Cortex of kidney (tissue), 1 donor: ENCODE measurements at places on chromosomes 16 and 17.

DNA sequence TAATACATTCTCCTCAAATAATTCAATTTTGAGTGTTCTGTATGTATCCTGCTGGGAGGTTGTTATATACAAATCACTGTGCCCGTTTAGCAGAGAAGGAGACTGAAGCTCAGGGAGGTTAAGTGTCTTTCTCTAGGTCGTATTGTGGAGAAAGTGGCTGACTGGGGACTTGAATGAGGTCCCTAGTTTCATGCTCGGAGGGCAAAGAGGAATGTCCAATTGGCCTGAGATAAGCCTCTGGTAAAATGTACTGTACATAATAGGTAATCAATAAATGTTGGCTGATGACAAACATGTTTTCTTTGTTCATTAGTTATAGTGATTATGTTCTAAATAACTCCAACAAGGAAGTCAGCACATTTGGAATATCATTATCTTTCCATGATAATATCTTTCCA, 442.6 kb downstream of the UTP18 start:
- no peak for DNase-seq

DNA sequence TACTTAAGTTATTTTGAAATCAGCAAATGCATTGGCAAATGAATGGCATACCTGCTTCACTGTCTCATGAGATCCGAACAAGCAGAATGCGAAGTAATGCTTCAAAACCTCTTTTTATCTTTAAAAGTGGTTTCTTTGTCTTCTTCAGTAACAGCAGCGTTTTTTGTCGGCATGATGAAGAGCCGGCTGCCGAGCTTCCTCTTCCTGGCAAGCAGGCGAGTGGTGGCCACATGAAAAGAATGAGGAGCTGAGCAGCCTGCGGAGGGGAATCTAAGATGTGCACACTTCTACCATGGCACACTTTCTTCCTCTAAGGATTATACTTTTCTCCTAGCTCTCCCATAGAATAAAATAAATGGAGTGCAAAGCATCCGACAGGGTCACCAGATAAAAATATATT, 42.4 kb upstream of the AKTIP start:
- DNase-seq, result no peak

DNA sequence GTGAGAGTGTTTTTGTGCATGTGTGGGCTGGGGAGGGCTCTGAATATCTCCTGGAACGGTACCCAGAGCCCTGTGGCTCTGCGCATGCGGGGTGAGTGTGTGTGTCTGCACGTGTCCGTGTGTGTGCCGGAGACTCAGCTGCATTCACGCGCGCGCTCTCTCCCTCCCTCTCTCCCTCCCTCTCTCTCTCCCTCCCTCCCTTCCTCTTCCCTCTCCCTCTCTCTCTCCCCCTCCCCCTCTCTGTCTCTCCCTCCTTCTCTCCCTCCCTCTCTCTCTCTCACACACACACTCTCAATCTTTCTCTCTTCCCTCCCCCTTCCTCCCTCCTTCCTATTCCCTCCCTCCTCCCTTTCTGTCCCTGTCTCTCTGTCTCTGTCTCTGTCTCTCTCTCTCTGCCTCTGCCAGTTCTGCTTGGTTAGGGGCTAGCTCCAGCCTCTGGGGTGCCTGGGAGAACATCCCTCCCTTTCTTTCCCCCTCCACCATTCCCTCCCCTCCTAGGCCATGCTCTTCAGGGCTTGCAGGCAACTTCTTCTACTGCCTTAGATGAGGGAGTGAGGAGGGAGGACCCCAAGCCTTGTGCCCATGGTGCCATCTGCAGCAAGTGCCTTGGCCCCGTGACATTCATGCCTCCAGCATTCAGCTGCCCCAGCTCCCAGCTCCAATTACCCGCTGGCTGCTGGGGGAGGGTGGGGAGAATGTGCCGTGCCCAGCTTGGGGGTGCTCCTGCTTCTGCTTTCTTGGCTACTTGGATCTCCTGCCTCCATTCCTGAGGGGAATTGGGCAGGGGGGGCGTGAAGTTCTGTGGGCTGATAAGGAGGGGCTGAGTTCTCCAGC, 6.4 kb downstream of the THRA start:
- no peak for DNase-seq

DNA sequence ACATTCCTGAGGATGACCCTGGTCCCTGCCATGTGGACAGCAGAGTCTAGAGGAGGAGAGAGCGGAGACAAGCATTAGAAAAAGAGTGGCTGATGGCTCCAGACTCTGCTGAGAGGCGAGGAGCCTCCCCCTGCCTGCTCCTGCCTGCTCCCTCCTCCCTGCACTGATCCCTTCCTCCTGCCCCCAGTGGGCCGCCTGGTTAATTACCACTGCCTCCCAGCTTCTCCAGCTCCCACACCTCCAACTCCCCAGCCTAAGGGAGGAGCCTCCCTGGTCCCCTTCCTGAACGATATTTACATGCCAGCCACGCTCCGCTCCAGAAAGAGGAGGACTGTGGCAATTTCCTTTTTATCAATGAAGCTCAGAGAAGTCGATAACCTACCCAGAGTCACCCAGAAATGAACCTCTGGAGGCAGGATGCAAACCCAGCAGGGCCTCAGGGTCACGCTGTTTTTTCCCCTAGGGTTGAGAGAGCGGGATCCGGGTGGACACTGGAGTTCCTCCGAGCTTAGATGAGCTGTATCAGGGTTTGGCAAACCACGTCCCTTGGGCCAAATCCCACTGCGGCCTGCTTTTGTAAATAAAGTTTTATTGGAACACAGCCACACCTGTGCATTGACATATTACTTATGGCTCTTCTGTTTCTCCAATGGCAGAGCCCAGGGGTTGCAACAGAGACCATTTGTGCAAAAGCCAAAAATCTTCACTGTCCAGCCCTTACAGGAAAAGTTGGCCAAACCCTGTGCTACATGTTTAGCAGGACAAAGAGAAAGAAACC, 27.1 kb upstream of the JPH3 start:
- no peak for DNase-seq

- DNase-seq, result no peak
These were observed 174.2 kb downstream of the IRF8 start for GRCh38 chr16:86073103-86073625.

GRCh38 chr17:40615841-40616476, 31.7 kb downstream of the SMARCE1 start:
- DNase-seq, result no peak

DNA sequence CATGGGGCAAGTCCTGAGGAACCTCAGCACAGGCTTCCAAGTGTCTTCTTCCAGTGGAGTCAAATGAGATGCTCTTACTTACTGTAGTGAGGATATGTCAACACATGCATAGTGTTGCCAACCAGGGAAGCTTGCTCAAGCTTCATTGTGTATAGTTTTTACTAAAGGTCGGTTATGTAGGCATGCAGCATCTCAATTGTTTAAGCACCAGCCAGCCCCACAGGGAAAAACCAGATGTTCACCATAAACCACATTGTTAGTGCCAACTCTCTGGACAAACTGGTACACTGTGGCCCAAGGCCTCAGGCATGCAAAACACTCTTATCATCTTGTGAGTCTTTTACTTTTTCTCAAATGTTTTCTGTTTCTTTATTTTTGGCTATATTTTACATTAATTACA, 152.1 kb downstream of the PHKB start:
- DNase-seq, result no peak
